ENCODE measurements at places on chromosomes 13 and 19.

DNA sequence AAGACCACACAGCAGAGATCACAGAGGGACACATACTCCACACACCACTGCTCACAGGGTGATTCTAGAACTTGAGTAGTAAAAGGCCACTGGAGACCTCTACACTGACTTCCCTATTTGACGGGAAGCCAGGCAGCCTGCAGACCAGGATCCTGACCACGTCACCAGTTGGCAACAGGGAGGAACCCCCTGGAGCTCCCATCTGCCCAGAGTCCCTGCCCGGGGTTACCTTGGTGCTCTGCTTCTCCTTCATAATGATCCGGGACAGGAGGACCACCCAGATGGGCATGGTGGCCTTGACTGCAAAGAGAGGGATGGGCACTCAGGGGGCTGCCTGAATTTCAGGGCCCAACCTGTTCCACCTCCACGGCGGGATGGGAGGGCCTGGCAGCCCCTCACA, 932 bp downstream of the SLC35E1 start:
- DNase-seq: no peak

DNA sequence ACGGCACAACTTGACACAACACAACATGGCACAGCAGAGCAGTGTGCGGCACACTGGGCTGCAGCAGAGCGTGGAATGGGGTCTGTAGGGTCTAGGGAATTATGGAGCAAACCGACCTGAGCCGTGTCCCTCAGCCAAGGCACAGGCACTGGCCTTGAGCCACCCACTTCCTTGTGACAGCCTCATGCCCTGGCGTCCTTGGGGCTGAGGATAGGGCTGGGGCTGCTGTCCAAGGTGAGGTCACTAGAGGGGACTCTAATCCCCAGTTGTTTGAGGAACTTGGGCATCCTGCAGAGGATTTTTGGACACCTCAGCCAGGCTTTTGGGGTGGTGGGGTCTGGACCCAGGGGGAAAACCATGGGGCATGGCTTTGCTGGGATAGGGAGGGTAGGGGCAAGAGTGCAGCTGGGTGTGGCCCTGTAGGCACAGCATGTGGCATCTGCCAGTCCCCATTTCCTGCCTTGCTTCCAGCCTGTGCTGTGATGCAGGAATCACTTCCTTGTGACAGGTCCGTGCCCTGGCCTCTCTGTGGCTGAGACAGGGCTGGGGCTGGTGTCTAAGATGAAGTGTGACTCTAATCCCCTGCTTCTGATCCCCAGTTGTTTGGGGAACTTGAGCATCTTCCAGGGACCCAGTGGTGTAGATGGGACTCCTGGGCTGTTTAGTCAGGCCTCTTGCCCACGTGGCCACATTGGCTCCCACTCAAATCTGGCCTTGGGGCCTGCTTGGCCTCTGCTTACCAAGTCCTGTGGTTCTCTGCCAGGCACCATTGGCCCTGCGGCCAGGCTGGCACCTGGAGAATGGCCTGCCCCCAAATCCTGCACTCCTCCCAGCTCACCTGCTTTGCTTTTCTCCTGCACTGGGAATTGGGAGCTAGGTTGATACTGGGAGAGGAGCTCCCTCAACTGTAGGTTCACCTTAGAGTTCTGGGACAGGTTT, 78.5 kb downstream of the SCGB2B2 start:
- no peak for DNase-seq

- peak; percentile 93 for DNase-seq
Measured at GRCh38 chr19:1592024-1592754, 476 bp downstream of the MBD3 start.

DNA sequence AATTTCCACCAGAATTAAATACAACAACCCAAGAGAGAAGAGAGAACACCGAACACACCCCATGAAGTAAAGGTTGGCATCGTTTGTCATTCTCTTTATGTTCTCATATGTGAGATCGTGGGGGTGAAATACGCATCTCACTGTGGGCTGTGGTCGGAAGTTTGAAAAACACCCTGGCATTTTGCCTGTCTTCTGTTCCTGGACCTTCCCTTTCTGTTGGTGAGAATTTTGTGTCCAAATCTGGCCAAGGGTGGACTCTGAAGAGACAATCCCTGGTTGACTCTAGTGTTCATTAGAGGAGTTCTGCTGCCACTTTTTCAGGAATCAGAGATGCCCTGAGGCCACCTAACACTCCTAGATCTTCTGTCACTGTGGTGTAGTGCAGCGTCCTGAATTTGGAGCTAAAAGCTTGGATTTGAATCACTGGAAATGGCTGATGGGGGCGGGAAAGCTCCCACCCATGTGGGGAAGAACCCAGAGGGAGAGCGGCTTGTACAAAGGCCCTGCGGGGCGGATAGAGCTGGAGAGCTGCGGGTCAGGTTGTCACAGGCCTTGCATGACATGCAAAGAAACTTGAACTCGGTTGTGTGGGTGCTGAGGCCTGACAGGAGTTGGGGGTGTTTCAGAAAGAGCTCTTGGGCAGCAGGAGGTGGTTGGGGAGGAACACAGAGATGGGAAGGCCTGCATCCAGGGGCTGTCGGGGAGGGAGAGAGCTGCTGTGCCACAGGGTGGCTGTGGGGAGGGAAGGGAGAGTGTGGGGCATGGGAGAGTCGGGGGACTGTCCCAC, 11.1 kb upstream of the SPATA13 start:
- DNase-seq: no peak

- no peak for DNase-seq
Measured at GRCh38 chr13:39600766-39601165, 2.2 kb downstream of the LHFPL6 start.

DNA sequence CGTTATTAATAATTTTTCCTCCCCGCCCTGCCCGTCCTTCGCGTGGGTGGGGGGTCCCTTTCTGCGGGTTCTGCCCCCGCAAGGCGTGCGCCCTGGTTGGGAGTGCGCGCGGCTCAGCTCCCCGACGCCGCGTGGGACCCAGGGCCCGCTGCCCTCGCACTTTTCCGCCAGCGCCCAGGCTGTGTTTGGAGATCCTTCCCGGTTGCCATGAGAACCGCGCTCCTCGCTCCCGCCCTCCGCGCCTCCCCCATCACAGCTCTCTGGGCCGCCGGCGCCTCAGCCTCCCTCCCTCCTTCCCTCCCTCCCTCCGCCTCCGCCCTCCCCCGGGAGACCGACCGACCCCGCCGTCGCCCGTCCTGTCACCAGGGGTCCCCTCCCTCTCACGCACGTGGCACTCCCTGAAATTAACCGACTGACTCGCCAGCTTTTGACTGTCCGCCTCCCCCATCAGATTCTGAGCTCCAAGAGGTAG, 2.4 kb upstream of the SSBP4 start:
- peak; percentile 82 for DNase-seq

- no peak for DNase-seq
Measured at GRCh38 chr19:41924151-41925145, 3.8 kb downstream of the ERFL start.

- no peak for DNase-seq
Measured at GRCh38 chr19:16156904-16157303, 13.4 kb downstream of the HSH2D start.

- DNase-seq: no peak
Measured at GRCh38 chr13:111946214-111946613, 120.7 kb upstream of the SOX1 start.

DNA sequence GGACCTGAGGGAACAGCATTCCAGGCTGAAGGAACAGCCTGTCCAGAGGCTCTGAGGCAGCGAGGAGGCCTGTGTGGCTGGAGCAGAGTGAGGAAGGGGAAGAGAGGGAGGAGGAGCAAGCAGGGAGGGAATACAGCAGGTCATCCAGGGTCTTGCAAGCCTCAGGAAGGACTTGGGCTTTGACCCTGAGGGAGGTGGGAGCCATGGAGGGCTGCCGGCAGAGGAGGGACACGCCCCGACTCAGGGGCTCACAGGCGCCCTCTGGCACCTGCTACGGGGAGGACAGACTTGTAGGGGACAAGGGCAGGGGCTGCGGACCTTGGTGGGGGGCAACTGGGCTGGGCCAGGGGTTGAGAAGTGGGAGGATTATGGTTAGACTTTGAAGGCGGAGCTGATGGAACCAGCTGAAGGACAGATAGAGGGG, 4.7 kb downstream of the TINCR start:
- no peak for DNase-seq

- no peak for DNase-seq
Measured at GRCh38 chr19:54480051-54480450, 7.0 kb upstream of the CDC42EP5 start.

GRCh38 chr19:45613926-45614725, 12.1 kb upstream of the GPR4 start:
- peak; percentile 92 for DNase-seq

DNA sequence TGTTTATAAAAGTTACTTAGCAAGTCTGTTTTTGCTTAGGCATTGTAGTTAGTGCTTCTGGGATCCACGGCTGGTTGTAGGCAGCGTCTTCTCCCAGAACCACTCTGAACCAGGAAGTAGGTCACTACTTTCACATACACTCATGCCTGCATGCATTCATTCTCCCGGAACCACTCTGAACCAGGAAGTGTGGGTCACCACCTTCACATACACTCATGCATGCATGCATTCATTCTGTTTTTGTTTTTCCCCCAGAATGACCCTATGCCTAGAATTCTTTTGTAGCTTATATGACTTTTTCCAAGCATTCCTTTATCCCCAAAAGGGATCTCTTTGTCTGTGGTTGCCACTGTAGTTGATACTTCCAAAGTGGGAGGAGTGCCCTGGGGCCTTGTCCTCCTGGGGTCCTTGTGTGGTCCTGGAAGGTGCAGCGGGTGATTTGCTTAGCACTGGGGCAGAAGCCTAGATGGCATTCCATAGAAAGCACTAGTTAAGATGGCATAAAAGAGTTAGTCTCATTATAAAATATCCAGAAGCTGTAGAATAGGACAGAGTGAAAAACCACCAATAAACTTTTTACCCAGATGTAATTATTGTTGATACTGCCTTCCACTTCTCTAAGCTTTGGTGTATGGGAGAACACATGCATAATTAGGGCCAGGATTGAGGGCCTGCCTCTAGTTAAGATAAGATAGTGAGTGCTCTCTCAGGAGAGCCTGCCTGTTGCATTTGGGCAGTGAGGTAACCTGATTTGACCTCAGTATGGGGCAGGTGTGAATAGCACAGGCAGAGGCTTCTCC, 68.6 kb upstream of the TEX29 start:
- DNase-seq: no peak

- no peak for DNase-seq
Measured at GRCh38 chr13:62627226-62627625, 1211.6 kb upstream of the PCDH20 start.

GRCh38 chr19:39355253-39355652, 13.0 kb downstream of the SAMD4B start:
- DNase-seq: no peak

DNA sequence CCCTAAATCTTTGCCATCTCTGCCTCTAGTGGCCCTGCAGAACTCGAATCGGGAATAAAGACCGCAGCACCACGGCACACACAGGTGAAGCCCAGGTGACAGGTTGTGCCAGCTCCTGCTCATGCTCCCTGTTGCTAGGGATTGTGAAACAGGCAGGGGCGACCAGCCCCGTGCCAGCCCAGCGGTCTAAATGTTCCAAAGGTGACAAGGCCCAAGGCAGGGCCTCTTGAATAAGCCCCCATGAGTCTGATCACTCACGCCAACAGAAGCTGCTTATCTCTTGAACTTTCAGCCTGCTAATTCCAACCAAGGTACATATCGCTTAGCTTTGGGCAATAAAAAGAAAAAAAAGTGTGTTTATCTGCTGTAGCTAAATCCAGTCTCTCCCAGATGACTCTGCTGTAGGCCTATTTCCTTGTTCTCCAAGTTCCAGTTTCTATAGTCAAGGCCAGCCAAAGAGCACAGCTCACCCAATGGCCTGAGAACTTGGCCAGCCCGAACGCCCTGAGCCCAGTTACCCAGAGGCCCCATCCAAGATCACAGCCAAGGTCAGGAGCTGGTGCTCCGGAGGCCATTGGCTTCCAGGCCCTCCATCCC, 191.1 kb upstream of the GPR12 start:
- no peak for DNase-seq

- DNase-seq: peak; percentile 93
Measured at GRCh38 chr19:7293762-7294557, at the start of gene INSR. Gene INSR, minus strand, starts transcription at chr19:7294414. Its CDS starts 523 bp downstream, at chr19:7293891.

- no peak for DNase-seq
Measured at GRCh38 chr13:67318398-67318797, 88.3 kb upstream of the PCDH9 start.

DNA sequence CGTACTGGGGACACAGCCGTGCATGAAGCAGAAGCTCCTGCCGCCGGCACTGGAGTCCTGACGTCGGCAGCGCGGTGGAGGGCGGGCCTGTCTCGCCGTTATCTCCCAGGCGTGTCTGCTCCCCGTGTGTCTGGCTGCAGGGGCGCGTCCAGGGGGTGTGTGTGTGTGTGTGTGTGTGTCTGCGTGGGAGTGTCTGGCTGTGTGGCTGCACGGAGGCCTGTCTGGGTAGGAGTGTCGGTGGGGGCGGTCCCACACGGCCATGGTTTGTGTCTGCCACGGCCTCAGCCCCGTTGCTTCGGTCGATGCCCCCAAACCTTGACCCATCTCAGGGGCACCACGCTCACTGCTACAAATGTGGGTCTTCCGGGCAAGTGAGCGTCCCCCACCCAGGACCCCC, 18.3 kb downstream of the ARID3A start:
- no peak for DNase-seq

- DNase-seq: no peak
Measured at GRCh38 chr13:113651511-113652403, 6.2 kb downstream of the ATP4B start.

GRCh38 chr19:56637976-56638555, 4.9 kb upstream of the SMIM17 start:
- DNase-seq: peak; percentile 90

- DNase-seq: no peak
Measured at GRCh38 chr13:111281751-111282311, 38.6 kb upstream of the TEX29 start.

Measured in urothelium cell line (cell line).